ENCODE measurements at places on chromosomes 4 and X.
A peak's percentile ranks its signal among the peaks of the same experiment; 100 is the strongest.

DNA sequence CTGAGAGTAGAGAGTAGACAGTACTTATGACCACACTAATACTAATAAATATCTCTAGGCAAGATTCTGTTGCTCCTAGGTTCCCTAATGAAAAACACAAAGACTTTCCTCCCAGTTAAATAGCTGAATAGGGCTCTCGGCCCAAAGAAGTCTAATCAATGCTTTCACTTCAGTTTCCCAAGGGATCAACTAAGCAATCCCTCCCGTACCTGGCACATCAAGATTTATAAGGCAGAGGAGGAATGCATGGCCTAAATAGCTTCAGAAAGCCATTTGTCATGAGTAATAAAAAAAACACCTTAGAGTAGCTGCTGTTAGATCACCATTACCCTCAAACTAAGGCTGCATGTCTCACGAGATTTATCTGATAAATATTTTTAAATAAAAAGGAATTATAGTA is 56.8 kb upstream of the EXOC1L start:
- DNase-seq: no peak

DNA sequence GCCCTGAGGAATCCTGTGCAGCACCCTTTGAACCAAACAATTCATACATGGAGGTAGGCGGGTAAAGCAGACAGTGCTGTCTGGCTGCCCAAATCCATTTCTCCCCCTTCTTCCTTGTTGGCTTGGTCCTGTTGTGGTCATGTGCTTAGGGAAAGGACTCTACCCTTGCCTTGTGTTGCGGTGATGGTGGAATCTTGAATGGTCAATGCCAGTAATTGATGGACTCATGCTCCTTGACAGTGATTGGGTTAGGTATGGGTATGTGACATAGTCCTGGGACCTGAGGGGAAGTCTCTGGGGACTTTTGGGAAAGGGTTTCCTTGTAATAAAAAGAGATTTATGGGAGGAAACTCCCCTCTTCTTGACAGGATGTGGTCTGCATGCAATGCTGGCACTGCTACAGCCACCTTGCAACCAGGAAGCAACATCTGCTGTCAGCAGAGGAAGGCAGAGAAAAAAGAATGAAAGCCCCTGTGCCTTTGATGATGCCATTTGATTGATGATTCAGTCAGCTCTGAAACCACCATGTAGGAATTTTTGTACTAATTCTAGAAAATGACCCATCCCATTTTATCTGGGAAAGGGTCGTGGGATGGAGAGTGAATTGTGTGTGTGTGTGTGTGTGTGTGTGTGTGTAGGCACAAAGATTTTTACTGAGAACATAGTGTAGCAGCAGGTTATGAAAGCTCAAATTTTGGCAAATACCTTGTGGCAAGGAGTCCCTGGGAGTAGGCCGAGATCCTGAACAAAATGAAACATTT is 30.0 kb upstream of the HUWE1 start:
- DNase-seq: no peak

DNA sequence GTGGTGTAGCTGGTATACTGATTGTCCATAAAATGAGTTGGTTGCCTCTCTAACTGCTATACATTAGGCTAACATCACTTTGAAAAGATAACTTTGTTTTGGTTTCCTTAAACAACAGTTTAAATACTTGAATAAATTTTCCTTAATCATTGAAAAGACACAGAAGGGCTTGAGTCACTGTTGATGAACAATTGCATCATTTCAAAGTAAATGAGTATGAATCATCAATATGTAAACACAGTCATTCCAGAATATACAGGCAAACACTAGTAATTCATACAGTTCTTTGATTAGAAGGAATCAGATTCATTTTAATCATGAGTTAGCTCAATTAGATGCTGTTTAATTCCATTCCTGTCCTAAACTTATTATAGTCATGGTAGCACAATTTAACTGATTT is 160.6 kb downstream of the AFF2 start:
- DNase-seq: no peak

- DNase-seq: no peak
Observed at GRCh38 chr4:48228949-48229348, 40.7 kb downstream of the TEC start.

DNA sequence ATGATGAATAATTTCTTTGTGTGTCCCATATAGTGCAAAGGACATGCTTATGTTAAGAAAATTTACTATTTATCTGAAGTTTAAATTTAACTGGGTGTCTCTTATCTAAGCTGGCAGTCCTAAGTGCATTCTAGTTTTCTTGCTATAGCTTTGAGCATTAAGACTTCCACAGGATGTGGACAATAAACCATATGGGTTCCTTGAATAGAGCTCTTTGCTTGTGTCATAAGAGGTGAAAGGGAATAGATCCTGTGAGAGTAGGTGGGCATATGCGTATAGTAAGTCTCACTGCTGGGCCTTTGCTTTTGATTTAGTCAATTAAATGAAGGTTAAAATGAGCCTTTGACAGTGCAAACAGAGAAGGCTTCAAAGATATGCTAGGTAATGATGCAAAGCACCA is 223.4 kb upstream of the GYPA start:
- DNase-seq: no peak

GRCh38 chr4:176945334-176945733 is 152.6 kb upstream of the VEGFC start:
- no peak for DNase-seq

- no peak for DNase-seq
Observed at GRCh38 chr4:174189392-174190015, 94.0 kb downstream of the FBXO8 start.

DNA sequence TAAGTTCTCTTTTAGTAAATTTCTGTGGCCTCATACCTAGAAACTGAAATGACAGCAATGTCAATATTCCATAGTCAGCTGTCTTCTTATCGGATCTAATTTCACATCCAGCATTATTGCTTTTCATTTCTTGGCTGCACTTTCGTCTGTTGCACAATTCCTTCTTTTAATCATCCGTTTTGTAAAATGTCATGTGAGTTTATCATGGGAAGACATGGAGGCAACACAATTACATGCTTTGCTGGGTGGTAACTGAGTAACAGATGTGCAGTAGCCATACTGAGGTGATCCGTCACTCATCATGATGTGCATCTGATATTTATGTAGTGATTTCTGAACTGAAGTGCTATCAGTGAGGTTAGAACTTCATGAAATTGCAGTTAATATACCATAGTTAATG is 68.3 kb upstream of the SLC7A11 start:
- DNase-seq: no peak

DNA sequence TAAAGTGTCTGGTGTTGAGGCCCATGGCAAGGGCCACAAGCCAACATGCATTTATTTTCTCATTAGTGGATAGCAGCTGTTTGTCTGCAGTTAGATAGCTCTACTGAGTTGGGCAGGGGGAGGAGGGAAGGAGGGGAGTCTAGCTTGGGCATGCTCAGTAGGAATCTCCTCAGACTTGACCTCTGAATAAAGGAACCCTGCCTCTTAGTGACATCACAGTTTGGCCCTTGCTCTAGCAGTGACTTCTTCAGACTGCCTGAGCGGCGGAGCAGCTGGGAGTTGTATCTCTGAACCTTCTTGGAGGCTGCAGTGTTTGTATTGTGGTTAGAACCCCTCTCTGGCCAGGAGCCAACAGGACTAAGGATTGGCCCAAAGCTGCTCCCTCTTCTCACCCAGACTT is 57.4 kb downstream of the BCORL1 start:
- DNase-seq: no peak

DNA sequence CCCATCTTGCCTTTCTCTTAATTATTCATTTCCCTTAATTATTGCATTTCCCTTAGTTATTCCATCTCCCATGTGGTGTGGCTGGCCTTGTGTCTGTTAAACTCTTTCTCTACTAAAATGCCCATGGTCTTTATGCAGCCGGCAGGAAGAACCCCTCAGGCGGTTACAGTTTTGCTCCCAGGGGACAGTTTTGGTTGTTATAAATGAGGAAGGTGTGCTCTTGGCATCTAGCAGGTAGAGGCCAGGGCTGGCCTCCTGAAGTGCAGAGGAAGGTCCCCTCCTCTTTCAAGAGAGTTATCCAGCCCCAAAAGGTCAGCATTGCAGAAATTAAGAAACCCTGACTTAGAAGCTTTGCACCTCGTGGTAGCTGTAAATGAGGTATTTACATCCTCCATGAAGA is 18.0 kb downstream of the TBL1X start:
- DNase-seq: peak; percentile 60

- no peak for DNase-seq
Observed at GRCh38 chr4:152359208-152360044, 176.5 kb downstream of the FBXW7 start.

GRCh38 chr4:78926826-78927225 is 12.4 kb downstream of the PAQR3 start:
- no peak for DNase-seq

DNA sequence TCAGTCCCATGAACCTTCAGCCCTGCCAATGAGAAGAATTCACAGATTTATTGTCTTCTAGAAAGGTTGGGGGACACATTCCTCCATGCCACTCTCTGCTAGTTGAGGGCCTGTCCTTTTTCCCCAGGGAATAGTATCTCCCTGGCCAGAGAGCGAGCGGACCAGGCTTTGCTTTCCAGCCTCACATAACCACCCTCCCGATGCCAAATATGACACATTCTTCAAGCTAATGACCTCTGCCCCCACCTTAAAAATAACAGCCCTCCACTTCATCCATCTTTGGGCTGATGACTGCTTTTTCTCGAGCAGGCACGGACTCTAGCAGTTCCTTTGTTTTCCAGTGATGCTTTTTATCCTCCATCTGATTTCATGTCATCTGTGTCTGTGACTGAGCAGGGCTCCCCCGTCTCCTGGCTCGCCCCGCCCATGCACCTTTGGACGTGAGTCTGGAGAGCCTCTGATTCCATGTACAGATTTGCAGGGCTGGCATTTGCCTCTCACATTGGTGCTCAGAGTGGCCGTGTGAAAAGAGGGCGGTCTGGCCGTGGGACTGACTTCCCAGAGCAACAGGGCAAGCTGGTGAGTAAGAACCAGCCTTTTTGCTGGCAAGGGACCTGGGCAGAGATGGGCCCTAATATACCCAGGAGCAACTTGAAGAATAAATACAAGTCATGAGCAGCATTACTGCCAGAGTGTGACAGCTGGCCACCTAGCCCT is 279.8 kb downstream of the BCOR start:
- DNase-seq: no peak

DNA sequence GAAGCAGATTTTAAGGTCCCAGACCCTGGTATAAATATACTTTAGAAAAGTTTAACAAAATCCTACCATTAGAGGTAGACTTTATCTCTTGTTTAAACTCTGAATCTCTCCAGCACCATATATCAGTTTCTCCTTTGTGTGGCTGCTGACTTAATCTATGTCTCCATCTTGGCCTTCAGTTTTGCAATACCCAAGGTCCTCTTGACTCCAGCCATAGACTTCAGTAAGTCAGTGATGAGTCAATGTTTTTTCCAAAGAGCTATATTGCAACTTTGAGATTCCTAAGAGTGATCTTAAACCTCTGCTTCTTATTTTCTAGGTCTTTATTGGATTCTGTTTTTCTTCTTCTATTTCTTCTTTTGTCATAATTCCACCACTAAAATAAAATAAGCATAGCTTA is 50.8 kb upstream of the ADGRL3 start:
- no peak for DNase-seq

DNA sequence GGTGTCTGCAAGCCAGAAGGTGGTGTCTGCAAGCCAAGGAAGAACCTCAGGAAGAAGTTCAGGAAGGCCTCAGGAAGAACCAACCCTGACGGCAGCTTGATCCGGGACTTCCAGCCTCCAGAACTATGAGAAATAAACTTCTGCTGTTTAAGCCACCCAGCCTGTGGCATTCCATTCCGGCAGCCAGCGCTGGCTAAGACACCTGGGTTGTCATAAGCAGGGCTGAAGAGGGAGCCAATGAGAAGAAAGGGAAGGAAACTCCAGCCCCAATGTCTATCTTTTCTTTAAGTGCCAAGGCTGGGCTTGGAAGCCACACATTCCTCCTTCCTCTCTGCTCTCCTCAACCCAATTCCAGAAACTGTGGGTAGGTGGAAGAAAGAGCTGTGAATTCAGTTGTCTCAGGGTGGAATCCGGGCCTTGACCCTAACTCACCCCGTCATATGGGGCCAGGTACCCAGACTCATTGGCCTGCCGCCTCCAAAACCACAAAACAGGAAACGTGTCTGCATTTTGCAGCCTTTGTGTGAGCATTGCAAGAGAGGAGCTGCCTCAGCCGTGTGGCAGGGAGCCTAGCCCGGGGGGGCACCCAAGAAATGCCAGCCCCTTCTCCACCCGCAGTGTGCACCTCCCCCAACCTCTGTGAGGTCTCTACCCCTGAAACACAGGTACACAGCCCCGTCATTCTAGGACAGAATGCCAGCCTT is 26.8 kb downstream of the CRMP1 start:
- DNase-seq: no peak

GRCh38 chr4:148344941-148345340 is 97.3 kb downstream of the NR3C2 start:
- no peak for DNase-seq

GRCh38 chr4:94695384-94695783 is 62.4 kb upstream of the BMPR1B start:
- DNase-seq: no peak

- no peak for DNase-seq
Observed at GRCh38 chr4:138573246-138573645, 331.1 kb upstream of the SLC7A11 start.

- no peak for DNase-seq
Observed at GRCh38 chr4:105415281-105415744, 58.5 kb downstream of the PPA2 start.

- DNase-seq: no peak
Observed at GRCh38 chr4:46992338-46992737, 1.0 kb downstream of the GABRA4 start.

GRCh38 chr4:22814906-22815305 is 122.2 kb downstream of the GBA3 start:
- no peak for DNase-seq

- no peak for DNase-seq
Observed at GRCh38 chrX:10076765-10077164, 80.0 kb upstream of the CLCN4 start.

DNA sequence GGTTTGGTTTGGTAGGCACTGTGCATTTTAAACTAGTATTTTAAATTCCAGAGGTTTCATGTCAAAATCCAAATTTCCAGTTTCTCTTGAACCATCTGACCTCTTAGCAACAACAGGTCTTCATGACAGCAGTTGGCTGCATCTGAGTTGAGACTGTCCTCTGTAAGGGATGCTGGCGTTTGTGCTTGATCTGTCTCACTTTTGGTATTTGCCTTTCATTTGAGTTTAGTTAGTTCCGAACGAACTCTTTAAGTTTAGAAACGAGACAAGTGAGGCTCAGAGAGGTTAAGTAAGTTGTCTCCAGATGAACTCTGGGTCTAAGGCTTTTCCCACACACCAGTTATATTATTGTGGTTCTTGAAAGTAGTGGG is 29.1 kb downstream of the SPARCL1 start:
- no peak for DNase-seq

DNA sequence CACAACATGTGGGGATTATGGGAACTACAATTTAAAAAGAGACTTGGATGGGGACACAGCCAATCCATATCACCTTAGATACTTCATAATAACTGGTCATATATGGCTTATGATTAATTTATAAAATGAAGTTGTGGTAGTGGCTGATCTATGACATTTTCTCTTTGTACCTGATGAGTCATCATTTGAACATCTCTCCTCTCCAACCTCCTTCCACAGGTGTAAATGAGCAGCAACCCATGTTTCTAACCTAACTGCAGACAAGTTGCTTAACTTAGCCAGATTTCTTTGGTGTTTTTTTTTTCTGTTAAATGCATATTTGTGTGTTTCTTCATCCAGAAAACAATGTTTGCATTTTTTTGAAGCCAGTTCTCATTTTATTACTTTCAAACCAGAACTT is 42.6 kb downstream of the SPANXA2 start:
- no peak for DNase-seq
